A549 treated with Hydrocortisone at 1 μM for 4 hours (cell line): ENCODE measurements at places on chromosomes 7 and 10. TPM values are rescaled to one million over a fixed set of nuclear protein-coding genes. Genes with fewer than 3 reads are reported as not detected.

AKR1B15 gene
- 18.2 to 39.9 TPM (median 33.7 TPM) in 5 replicates for total RNA-seq

COBL gene
- total RNA-seq, result 4.0 to 4.8 TPM (median 4.4 TPM) in 5 replicates

DNTT gene
- total RNA-seq, result not detected in 5 replicates

BTAF1 gene
- total RNA-seq, result 9.4 to 15.8 TPM (median 12.4 TPM) in 5 replicates

TMEM270 gene
- total RNA-seq, result 0.10 to 0.28 TPM (median 0.13 TPM) in 3 of 5 replicates, not detected in the others

C10orf53 gene
- total RNA-seq, result not detected in 5 replicates

ABCB1 gene
- total RNA-seq, result 0.02 to 0.29 TPM (median 0.11 TPM) in 5 replicates
